Pancreas (tissue), 10 donors: ENCODE measurements at places on chromosomes 5 and 9.

DNA sequence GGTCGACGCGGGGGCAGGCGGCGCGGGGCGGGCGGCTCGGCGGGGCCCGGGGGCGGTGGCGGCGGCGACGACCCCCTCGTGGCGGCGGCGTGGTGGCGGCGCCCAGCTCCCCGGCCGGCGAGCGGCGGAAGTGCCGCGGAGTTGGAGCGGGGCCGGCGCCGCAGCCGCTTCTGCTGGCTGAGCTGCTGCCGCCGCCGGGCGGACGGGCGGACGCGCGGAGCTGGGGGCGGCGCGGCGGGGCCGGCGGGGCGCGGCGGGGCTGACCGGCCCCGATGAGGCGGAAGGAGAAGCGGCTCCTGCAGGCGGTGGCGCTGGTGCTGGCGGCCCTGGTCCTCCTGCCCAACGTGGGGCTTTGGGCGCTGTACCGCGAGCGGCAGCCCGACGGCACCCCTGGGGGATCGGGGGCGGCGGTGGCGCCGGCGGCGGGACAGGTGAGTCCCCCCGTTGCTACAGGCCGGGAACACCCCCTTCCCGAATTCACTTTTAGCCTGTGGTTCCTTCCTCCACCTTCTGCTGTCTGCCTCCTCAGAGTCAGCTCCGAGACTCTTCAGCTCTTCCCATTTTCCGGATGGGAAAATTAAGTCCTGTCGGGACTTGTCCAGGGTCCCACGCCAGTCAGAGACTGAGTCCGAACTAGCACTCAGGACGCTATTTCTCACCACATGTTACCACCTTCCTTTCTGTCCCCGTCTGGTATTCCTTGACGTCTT is at the start of gene GALNT10:
Gene GALNT10, plus strand, starts transcription at position 139 of the 710 bp plus-strand sequence. Its CDS starts 134 bp downstream, at position 273.
- peak; percentile 69 for DNase-seq

DNA sequence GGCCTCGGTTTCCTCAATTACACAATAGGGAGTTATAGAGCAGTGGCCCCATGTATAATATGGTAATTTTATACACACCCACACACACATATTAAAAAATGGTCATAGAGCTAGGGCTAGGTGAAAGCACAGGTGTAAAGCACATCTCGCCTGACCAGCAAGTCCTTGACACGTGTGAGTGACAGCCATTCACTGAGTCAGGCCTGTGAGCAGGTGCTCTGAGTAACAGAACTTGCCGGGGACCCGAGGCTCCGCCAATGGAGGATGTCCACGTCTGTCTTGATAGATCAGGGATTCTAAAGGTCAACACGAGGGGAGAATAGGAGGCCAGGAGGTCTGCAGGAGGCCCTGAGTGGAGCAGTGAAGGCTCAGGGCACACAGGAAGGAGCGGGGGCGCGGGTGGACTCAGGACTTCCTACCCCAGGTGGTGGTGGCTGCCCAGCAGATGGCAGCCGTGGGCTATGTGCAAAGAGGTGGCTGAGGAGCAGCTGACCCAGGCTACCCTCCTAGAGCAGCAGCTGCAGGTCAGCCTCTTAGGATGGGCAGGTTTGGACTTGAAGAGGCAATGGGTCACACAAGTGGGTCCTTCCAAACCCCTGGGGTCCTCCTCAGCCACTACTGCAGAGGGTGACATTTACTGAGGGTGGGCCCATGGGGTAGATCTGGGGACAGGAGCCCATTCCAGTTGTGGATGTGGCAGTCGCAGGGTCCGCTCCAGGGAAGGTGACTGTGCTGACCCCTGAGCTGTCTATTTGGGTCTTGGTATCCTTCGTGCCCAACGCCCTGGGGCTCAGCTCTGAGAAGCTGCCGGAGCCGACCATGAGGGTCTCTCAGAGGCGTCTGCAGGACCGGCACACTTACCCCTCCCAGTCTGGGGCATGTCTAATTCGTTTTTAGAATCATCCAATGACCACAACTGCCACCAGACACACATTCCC is 45.9 kb downstream of the PRRT1B start:
- peak; percentile 67 for DNase-seq

DNA sequence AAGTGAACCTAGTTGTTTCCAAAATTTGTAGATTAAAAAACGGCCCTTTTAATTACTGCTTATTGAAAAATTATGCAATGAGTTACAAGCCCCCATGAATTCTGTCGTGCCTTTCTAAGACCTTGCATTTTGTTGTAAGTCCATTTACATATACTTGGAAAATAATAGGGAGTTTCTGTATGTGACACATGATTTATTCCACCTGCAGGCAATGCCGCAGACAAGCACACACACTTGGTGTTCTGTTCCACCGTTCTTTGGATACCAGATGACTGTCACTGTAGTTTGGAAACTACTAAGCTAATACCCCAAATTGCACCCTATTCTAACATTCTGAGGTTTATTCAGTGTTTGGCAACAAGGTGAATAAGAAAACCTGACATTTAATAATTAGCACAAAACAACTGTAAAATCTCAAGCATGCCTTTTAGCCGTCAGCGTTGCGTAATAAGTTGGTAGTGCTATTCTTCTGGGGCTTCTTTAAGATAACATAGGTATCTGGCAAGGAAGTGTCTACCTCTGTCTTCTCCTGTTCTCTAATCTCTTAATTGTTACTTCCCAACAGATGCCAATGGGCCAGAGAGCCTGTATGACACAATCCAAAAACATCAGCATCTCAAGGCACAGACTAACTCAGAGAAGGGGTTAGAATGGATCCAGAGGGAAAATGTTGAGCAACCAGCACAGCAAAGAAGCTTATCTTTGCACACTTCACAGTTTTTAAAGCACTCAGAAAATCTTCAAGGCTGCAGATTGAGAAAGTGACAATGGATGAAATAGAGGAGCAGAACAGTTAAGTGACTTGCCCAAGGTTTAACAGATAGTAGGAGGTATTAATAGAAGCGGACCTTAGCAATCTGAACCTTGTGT is 48.2 kb upstream of the DPYSL3 start:
- DNase-seq: no peak

- DNase-seq: no peak
Observed at GRCh38 chr5:118598311-118598710, 390.0 kb downstream of the DTWD2 start.

GRCh38 chr5:43338862-43339261 is 25.6 kb upstream of the HMGCS1 start:
- DNase-seq: no peak

DNA sequence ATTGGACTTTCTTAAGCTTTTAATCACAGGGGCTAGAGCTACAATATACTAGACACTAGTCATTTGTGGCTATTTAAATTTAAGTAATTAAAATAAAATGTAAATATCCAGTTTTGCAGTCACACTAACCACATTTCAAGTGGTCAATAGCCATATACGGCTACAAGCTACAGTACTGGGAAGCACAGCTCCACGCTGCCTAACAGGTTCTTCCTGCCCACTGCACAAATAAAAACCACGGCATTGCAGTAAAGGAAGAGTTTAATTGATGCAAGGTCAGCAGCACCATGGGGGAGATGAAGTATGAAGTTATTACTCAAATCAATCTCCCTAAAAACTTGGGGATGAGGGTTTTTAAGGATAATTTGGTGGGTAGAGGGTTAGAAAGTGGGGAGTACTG is 134.1 kb downstream of the LURAP1L start:
- DNase-seq: no peak

DNA sequence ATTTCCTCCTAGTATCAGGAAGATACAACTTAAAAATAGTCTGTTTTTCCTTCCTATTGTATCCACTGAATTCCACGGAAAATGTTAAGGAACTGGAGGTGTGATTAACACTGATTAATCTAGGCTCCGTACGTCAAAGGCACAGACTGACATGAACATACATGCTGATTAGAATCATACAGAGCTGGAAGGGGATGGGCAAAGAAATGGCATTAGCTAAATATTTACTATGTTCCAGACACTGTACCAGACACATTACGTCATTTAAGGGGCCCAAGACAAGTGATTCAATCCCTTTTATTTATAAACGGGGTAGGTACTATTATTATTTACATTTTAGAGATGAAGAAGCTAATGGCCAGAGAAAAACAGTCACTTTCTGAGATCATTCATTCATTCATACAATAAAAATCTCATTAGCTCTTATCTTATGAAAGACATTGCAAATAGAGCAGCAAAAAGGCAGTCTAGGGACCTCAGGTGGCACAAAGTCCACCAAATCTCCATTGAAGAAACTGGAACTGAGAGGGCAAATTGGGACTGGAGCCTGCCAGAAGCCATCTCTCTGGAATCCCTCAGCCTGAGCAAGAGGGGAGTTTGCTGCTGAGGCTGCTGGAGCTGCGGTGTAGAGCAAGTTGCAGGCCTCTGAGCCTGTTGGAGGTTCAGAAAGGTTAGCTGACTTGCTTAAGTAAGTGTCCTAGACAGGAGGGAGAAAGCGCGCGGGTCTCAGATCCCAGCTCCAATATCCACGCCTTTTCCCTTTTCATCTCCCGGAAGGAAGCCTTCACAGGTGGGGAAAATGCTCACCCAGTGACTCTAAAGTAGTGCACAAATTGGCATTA is 1.6 kb upstream of the TGFBR1 start:
- DNase-seq: no peak

- DNase-seq: no peak
Observed at GRCh38 chr9:91771027-91771426, 179.0 kb downstream of the ROR2 start.

- no peak for DNase-seq
Observed at GRCh38 chr9:13282998-13283397, 3.5 kb upstream of the MPDZ start.

DNA sequence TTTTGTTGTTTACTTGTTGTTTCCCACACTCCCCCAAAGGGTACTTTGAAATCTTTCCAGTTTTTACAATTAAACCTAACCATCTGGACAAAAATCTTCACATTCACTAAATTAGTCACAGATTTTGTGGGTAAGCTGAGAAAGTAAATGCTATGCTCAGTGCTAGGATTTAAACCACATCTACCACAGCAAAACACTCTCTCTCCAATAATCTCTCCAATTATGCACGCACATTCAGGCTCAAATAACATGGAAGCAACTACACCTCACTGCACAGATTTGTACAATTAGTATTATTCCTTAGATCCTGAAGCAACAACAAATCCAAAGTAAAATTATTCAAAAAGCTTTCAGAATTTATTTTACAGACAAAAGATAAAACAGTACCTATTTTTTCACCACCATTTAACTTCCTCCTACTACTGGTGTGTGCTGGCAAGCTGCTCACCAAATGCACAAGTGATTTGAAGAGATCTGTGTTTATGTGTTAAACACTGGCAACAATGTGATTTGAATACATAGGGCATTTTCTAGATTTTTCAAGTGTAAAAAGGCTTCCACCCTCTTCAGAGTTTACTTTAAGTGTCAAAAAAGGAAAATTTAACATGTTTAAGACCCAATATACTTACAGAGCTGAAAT is 16.6 kb downstream of the ZNF608 start:
- DNase-seq: no peak

DNA sequence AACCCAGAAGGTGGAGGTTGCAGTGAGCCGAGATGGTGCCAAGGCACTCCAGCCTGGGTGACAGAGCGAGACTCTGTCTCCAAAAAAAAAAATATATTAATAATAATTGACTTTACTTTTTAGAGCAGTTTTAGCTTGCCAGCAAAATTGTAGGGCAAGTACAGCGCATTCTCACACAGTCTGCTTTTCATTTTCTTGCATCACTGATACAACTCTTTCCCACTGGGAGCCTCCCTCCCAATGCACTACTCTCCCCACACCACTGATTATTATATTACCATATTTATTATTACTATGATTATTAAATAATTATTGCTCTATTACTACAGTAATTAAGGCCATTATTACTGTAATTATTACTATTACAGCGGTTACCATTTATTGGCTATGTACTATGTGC is 212.8 kb downstream of the GNA14 start:
- no peak for DNase-seq
